Spinal cord (tissue), 10 donors: ENCODE measurements at places on chromosomes 12 and 14.

- H3K4me1 ChIP-seq, result peaks cover 16% of the 10 kb centered on the region
- H3K27me3 ChIP-seq, result peaks cover 3% of the 10 kb centered on the region
- no peak overlapping the region for H3K4me3 ChIP-seq
- H3K36me3 ChIP-seq, result no peaks in the 10 kb centered on the region
- H3K27ac ChIP-seq, result no peak overlapping the region
- DNase-seq, result no peak
Measured at GRCh38 chr12:112788205-112788604, 3.3 kb upstream of the RPH3A start.

GRCh38 chr12:10501030-10501429, 4.7 kb upstream of the EIF2S3B start:
- no peaks in the 10 kb centered on the region for H3K36me3 ChIP-seq
- no peak for DNase-seq
- no peaks in the 10 kb centered on the region for H3K27me3 ChIP-seq
- H3K4me3 ChIP-seq, result no peak overlapping the region

- no peaks in the 10 kb centered on the region for H3K4me1 ChIP-seq
- no peak for DNase-seq
- no peak overlapping the region for H3K27ac ChIP-seq
- H3K27me3 ChIP-seq, result no peaks in the 10 kb centered on the region
- no peak overlapping the region for H3K4me3 ChIP-seq
Measured at GRCh38 chr14:65332141-65332871, 80.2 kb upstream of the FUT8 start.

GRCh38 chr12:2548081-2548480, 246.7 kb upstream of the FKBP4 start:
- no peak overlapping the region for H3K4me3 ChIP-seq
- no peaks in the 10 kb centered on the region for H3K27me3 ChIP-seq
- H3K4me1 ChIP-seq, result peaks cover 23% of the 10 kb centered on the region
- DNase-seq, result no peak
